ENCODE measurements at places on chromosomes 1 and 21.

- no peak for DNase-seq
These were observed at the start of gene TMEM61 for GRCh38 chr1:54980528-54981241. Gene TMEM61, plus strand, starts transcription at chr1:54980628. Its CDS starts 438 bp downstream, at chr1:54981066.

DNA sequence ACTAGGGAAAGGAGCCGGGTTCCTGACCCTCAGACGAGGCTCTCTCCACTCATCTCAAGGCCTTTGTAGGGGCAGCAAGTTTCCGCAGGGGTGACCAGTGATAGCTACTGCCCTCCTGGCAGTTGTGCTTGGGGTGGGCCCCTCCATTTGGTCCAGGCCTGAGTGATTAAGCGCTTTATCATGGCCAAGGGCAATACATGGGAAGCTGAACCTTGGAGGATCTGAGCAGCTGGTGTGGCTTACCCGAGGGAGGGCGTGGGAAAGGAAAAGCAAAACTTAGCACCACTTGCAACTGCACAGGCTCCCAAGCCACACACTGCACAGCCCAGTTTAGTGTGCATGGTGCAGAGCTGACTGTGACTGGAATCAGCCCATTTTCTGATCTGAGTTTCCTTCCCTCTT lies 47.8 kb downstream of the GADD45A start:
- DNase-seq = peak; percentile 77

GRCh38 chr1:61523893-61524605 lies 200.9 kb downstream of the TM2D1 start:
- no peak for DNase-seq

DNA sequence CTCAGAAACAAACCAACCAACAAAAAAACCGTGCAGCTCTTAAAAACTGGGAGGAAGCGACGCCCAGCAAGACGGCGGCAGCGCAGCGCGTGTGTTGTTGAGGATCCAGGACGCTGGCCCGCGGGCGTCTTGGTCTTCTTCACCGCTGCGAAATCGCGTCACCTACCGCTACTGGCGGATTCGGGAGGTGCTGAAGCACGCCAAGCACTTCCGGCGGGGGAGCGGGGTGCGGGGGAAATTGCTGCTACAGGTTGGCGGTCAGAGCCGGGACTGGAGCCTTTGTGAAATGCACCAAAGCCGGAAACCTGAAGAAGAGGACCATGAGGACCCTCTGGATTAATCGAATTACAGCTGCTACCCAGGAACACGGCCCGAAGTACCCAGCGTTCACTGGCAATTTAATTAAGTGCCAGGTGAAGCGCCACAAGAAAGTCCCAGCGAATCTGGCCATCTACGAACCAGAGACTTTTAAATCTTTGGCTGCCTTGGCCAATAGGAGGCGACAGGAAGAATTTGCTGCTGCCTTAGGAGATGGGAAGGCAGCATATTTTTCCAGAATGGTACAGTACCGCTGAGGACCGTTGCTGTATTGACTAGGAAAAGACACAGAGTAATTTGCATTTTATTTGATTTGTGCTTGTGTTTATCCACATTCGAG lies 11.9 kb upstream of the RIPPLY3 start:
- no peak for DNase-seq

DNA sequence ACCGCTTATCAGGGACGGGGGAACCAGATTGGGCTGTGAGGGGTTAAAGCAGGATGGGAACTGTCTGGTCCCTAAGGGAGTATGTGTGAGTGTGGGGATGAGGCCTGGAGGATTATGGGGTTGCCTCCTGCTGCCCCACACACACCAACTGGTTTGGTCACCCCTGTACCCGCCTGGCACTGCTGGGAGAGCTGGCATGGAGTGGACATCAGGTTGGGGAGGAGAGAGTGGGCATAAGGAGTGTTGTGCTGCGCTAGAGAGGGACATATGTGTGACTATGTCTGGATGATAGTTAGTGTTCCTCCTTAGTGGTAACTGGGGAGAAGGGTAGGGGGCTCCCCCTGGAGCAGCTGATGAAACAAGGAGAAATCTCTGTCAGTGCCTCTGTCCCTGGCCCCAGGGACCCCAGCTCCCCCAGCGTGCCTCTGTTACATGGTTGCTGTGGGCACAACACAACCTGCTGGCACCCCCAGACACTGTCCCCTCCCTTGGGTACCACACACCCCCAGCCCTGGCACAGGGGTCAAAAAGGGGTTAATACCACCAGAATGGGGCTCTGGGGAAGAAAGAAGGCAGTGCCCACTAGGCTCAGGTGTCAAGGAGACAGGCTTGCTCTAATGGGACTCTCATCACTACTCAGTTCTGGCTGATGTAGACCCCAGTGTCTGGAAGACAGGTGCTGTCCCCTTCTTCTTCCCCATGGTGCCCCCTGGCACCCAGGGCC lies 1.9 kb downstream of the ZBTB7B start:
- no peak for DNase-seq

GRCh38 chr1:220982686-220983085 lies 103.4 kb downstream of the HLX start:
- DNase-seq = no peak

GRCh38 chr1:207493212-207493611 lies 2.7 kb upstream of the CR1 start:
- DNase-seq = no peak

DNA sequence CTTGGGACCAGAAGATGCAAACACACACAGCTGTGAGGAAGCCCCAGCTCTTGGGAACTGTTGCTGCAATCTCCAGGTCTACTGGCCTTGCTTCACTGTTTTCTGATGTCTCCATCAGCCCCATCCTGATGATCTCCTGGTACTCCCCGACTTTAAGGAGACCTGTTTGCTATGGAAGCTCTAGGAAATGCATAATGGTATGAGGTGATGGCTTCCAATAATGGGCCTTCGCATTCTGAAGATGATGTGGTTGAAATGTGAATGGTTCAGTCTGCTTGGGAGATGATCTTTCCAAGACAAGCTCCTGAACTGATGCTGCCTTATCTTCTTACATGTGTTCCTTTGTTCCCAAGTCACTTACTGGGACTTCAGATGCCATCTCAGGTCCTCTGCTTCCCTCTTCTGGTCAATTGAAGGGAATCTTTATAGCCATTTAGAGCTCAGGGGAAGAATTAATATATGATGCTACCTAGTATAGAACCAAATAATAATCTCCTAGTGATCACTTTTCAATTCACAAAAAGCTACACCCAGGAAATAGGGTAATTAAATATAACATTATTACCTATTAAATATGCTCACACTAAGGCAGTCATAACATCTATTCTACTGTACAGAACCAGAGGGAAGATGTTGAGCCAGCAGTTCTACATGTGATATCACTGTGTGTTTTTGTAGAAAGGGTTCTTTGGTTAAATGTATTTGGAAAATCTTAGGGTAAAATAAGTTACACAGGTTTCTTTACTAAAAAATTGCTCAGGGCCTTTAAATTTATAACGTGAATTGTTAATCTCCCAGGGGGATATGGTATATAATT lies 73.9 kb upstream of the VTCN1 start:
- DNase-seq = peak; percentile 34

DNA sequence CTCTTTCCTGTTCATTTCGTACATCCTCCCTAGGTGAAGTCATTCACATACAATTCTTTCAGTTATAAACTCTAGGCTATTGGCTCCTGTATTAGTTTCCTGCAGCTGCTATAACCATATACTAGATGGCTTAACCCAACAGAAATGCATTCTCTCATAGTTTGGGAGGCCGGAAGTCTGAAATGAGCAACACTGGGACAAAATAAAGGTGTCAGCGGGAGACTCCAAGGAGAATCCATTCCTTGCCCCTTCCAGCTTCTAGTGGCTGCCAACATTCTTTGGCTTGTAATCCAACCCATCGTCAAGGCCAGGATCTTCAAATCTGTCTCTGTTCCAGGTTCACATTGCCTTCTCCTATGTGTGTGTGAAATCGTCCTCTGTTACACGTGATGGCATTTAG lies 71.3 kb downstream of the TOR3A start:
- no peak for DNase-seq

DNA sequence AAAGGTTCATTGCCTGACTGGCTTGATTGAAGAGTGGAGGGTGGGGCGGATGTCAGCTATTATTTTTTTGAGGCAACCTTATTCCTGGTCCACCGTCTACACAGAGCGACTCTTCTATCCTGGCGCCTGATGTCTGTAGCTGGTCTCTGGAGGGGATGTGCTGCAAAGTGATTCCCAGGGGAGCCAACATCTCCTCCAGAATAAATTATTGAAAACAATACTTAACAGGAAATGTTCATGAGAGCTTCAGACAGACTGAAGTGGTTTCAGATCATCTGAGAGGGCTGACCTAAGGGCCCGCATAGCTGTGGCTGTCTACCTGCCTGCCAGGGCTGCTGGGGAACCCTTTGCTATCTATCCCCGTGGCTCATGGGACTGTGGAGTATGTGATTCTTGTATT lies 66.7 kb downstream of the TEX35 start:
- no peak for DNase-seq

DNA sequence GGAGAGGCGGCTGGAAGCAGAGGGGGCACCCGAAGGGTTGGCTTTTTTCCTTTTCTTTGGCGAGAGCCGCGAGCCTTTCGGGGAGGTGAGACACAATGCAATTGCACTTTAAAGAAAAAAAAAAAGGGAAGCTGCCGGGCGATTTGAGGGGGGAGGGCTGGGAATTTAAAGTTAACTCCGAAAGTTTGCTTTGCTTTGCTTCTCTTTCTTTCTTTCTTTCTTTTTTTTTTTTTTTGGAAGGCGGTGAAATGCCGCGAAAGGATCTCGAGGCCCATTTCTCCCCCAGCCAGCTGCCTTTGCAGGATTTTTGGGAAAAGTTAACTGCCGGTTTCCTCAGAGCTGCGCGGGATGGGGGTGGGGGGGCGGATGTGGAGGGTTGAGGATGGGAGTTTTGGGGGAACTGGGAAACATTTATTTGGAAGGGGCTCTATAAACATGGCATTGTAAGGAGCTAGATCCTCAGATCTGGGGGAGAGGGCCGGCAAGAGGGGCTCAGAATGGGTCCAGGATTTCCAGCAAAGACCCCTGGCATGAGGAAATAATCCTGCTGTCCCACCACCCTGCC lies 997 bp downstream of the ZNF362 start:
- no peak for DNase-seq

- DNase-seq = no peak
These were observed 315.5 kb upstream of the DEPDC1 start for GRCh38 chr1:68812333-68812732.

GRCh38 chr1:223208164-223209076 lies 65.4 kb upstream of the TLR5 start:
- no peak for DNase-seq

DNA sequence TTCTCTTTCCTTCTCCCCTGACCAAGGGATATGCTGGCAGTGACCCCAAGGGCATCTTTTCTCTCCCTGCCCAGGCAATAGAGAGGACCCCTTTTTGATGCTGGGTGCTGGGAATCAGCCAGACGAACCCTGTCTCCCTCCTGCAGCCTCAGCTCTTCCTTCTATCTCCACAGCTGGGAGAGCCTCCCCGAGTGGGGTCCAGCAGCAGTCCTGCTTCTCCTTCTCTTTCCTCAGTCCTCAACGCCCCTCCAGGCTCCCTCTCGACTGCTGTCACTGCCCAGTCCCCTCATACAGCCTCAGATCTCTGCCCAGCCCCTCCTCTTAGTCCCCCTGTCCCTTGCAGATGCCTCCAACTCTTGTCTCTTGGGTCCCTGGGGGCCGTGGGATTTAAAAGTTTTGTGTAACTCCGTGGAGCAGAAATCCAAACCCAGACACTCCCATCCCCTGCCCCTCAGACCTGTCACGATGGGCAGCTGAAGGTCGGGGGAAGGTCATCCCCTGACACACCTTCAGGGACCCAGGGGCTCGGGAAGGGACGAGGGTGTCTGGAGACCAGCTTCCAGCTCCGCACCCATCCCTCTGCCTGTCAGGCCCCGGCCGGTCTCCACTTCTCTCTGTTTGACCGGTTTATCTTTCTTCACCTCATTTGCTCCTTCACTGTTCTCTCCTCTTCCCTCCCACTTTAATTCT lies 5.8 kb upstream of the ETV3L start:
- DNase-seq = no peak

GRCh38 chr1:184493987-184494388 lies 107.2 kb downstream of the C1orf21 start:
- DNase-seq = no peak

DNA sequence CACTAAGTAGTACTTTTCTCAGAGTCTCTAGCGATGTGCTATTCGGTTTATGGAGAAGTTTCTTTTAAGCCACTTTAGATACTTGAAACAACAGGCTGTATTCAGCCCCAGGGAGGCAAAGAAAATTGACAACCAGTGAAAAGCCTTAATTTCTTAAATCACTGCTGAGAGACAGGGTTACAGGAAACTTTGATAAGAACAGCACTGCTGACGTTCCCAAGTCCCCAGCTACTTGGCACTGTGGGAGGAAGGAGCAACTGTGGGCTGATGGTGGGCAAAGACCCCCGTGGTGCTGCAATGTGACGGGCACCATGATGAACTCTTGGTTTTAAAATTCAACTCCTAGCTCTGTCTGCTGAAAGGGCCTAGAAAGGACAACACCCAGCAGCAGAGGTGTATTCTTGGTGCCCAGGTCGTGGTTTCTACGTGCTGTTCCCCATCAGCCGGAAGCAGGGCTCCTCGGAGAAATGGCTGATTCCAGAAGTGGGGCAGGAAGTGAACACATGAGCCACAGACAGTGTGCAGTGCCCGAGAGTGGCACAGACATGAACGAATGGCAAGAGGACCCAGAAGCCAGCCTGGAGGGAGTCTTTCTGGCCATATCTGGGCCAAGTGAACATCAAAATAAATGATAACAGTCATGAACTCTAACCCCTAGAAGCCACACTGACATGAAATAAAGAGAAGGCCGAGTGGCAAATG lies 5.3 kb downstream of the PTTG1IP start:
- no peak for DNase-seq

GRCh38 chr1:43789604-43790550 lies 82.5 kb downstream of the ST3GAL3 start:
- no peak for DNase-seq

GRCh38 chr1:111422546-111423391 lies 4.8 kb downstream of the OVGP1 start:
- DNase-seq = no peak

GRCh38 chr1:51523931-51524330 lies 4.9 kb upstream of the EPS15 start:
- DNase-seq = no peak

DNA sequence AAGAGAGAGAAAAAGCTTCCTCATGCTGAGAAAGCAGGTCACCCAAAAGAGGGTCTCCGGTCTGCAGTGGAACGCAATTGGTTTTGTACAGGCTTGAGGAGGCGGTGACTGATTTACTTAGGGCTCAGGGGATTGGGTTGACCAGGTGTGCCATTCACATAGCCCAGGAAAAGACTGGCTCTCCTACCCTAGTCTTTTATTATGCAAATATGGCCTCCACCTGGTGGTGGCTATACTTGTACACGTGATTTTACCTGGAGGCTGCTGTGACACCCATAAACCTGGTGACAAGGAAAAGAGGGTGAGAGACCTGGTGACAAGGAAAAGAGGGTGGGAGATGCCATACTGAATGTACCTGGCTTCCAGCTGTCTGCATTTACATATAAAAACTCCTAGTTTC lies 49.9 kb downstream of the DNTTIP2 start:
- DNase-seq = no peak

Measured in stromal cell of bone marrow (primary cell).